Right ventricle myocardium superior (tissue), 1 donor: ENCODE measurements at places on chromosomes 6 and 20.

- DNase-seq: no peak
Observed at GRCh38 chr6:32174416-32174815, 1.5 kb downstream of the AGPAT1 start.

- peak; percentile 89 for DNase-seq
Observed at GRCh38 chr6:148746363-148747144, at the start of gene UST. TSS of gene UST (plus strand) at chr6:148747030. CDS start at chr6:148747431, 401 bp downstream.

- DNase-seq: peak; percentile 18
Observed at GRCh38 chr20:41179961-41180360, 42.6 kb downstream of the PLCG1 start.

DNA sequence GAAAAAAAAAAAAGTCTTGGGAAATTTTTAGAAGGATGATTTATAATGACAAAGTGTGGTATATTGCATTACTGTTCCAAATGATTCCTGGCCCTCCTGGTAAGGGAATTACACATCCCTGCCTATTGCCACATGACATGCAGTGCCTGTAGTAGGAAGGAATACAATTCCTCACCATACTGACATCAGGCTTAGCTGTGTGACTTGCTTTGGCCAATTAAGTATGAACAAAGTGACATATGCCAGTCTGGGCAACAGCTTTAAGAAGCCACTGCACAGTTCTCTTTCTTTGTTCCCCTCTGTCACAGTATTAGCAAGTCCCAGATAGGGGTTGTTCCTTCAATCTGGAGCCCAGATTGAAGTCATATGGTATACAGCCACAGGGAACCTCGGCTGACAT lies 100.5 kb downstream of the KIF13A start:
- no peak for DNase-seq

GRCh38 chr6:160227769-160228161 lies 30.9 kb downstream of the SLC22A2 start:
- no peak for DNase-seq

GRCh38 chr6:44851176-44851575 lies 463.7 kb downstream of the CDC5L start:
- DNase-seq: no peak

GRCh38 chr20:59966428-59966827 lies 8.2 kb downstream of the CDH26 start:
- no peak for DNase-seq

- no peak for DNase-seq
Observed at GRCh38 chr6:135616655-135617054, 119.1 kb upstream of the AHI1 start.

DNA sequence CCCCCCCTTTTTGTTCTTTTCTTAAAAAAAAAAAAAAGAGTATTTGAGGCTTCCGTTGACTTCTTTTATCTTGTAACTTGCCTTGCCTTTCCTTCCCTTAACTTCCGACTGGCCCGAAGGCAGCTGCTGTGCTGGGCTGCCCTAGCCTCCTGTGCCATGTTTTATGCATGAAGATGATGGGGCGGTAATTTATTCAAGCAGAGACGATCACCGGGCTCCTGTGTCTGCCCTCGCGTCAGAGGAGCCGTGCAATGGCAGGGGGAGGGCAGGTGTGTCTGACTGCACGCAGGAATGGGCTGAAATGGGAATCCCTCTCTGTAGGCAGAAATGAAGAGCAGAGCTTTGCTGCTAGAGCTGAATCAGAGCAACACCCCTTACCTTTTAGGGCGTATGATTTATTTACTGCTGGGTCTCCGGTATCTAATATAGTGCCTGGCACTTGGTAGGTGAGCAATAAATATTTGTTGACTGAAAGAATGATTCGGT lies 106.3 kb upstream of the RIPOR2 start:
- DNase-seq: no peak

- DNase-seq: no peak
Observed at GRCh38 chr6:158512809-158513208, 47.1 kb upstream of the TMEM181 start.

DNA sequence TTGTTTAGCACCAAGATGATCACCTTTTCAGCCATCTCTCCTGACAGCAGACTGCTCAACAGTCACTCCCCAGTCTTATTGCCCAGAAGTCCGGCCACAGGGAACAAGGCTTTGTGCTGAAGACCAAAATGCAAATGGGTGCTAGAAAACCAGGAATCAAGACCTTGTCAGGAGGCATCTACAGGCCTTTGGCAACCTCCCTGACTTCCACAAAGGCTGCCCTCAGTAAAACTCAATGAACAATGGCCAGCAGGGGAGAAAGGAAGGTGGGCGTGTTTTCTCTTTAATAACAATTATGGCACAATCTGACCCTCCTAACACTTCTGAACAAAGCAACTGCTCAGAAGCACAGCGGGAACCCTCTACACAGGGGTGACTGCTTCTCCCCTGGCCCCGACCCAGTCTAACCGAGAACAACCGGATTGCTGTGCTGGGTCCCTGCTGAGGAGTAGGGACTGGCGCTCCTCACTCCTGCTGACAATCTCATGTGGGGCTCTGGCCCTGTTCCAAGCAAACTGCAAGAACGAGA lies 41.6 kb downstream of the PLCG1 start:
- DNase-seq: peak; percentile 69

- DNase-seq: no peak
Observed at GRCh38 chr6:30748851-30749540, 4.6 kb upstream of the IER3 start.

GRCh38 chr20:20286061-20286460 lies 81.8 kb upstream of the INSM1 start:
- DNase-seq: no peak

DNA sequence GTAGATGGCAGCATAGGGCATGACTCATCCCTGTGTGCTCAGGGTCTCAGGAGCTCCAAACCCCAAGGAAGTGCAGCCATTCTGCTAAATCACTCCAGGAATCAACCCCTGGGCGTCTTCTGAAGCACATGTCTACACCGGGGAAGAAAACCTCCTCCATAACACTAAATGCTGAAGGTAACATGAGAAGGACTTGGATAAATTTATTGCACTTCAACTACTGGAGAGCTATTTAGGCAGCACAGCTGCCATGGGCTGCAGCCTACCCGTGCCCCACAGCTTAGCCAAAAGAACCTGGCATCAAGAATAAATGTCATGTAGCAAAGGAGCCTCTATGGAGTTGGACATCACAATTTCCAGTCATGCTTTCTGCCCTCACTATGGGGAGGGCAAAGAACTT lies 152.4 kb upstream of the PROKR2 start:
- DNase-seq: no peak

GRCh38 chr6:100987556-100987955 lies 106.4 kb upstream of the ASCC3 start:
- no peak for DNase-seq

- DNase-seq: no peak
Observed at GRCh38 chr20:9877932-9878495, 39.1 kb upstream of the PAK5 start.

GRCh38 chr6:98601716-98602115 lies 232.7 kb upstream of the POU3F2 start:
- no peak for DNase-seq

- DNase-seq: no peak
Observed at GRCh38 chr6:50600280-50600679, 113.0 kb upstream of the TFAP2D start.

GRCh38 chr6:143575901-143576426 lies 64.4 kb upstream of the FUCA2 start:
- DNase-seq: no peak

DNA sequence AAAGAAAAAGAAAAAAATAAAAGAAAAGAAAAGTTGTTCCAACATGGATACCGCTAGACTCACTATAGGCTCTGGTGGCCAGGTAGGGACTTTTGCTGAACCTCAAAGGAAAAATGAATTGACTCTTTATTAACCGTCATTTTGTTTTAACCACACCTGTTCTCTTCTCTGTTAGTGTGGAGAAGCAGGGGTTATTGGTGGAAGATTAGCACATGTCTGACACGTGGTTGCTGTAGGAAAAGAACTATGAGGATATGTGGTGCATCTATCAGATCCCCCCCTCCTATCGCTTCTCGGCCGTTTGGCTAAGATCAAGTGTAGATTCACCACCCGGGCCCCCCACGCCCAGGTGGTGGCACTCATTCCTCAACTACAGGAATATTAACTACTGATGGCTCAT lies 212.4 kb upstream of the ZNF184 start:
- no peak for DNase-seq

- DNase-seq: no peak
Observed at GRCh38 chr6:90406142-90406794, 109.6 kb upstream of the BACH2 start.

GRCh38 chr6:24429146-24429545 lies 26.4 kb downstream of the MRS2 start:
- no peak for DNase-seq

DNA sequence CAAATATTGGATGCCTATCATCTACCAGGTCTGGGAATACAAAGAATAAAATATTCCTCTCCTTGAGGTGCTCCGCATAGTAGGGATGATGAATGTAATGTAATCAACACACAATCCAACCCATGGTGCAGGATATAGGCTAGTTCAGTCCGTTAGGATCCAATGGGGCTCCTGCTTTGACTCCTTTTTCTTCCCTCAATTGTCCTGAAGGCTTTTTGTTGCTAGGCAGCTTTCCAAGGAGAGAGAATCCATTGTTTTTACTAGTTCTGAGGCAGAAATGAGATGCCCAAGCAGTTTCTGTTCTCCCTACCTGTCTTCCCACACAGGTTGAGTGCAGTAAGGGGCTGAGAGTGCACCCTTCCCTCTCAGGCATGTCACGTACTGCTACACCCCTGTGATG lies 12.1 kb downstream of the WRNIP1 start:
- DNase-seq: no peak

DNA sequence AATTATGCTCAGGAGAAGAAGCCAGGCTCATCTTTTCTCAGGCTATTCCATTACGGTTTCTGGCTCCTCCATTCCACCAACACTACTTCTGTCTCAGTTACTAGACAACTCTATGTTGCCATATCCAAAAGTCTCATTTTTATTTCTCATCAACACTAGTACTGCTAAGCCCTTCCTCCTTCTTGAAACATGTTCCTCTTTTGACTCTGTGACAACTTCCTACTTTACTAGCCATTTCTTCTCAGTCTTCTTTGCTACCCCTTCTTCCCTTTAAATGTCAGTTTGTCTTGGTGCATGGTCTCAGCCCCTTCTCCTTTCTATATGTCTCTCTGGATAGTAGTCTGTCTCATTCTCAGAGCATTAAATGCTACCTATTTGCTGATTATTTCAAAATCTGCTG lies 7.1 kb upstream of the ADGRG6 start:
- DNase-seq: no peak

- DNase-seq: no peak
Observed at GRCh38 chr6:113211170-113211569, 646.0 kb upstream of the MARCKS start.
